Cardiac fibroblast (primary cell): ENCODE measurements at places on chromosomes 4 and X.

- peak; percentile 36 for DNase-seq
Observed at GRCh38 chr4:107050525-107051135, 14.5 kb upstream of the DKK2 start.

- no peak for DNase-seq
Observed at GRCh38 chrX:33045245-33045644, 166.1 kb downstream of the DMD start.

- no peak for DNase-seq
Observed at GRCh38 chrX:78314561-78314960, 12.8 kb downstream of the CYSLTR1 start.

- DNase-seq = peak; percentile 37
Observed at GRCh38 chrX:28966331-28966730, 379.1 kb downstream of the IL1RAPL1 start.

- no peak for DNase-seq
Observed at GRCh38 chr4:106318511-106318910, 2.2 kb downstream of the AIMP1 start.

DNA sequence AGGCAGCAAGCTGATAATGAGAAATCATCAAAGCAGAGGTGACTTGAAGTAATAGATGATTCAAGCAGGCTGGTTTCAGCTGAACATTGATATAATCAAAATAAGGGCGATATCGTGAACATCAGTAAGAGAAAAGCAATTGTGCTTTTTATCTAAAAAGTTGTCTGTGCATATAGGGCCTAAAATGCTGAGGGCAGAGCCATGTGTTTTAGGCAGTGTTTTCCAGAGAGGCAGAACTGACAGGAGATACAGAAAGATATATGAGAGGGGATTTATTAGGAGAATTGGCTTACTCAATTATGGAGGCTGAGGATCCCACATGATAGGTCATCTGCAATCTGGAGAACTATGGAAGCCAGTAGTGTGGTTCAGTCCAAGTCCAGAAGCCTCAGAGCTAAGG is 136.5 kb upstream of the NPY2R start:
- DNase-seq = no peak

DNA sequence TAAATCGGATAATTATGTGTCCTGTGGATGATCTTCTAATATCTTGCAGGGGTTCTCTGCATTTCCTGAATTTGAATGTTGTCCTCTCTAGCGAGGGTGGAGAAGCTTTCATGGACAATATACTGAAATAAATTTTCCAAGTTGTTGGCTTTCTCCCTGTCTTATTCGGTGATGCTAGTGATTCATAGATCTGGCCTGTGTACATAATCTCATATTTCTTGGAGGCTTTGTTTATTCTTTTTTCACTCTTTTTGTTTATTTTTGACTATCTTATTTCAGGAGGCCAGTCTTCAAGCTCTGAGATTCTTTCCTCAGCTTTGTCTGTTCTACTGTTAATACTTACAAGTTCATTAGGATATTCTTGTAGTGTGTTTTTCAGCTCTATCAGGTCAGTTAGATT is 20.7 kb upstream of the CLGN start:
- no peak for DNase-seq

DNA sequence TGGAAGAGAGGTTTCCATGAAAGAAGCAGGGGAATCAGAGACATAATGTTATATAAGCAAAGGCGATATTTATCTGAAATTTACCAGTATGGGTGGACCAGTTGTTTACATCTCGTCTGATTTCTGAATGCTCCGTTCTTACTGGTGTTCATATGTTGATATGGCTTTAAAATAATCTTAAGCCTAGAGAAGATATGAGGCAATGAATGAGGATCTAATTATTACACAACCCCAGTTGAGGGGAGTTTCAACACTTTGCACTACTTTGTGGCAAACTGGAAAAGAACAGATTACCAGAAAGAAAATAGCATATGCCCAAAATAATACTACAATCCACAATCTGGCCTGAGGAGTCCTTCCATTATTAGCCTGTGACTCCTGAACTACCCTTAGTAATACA is 263.3 kb upstream of the MAGEB2 start:
- DNase-seq = peak; percentile 7

GRCh38 chr4:48578132-48578968 is 88.3 kb downstream of the ZAR1 start:
- peak; percentile 88 for DNase-seq

- no peak for DNase-seq
Observed at GRCh38 chr4:165610679-165611437, 232.1 kb downstream of the CPE start.

GRCh38 chrX:69195192-69195591 is 29.9 kb upstream of the PJA1 start:
- no peak for DNase-seq

GRCh38 chr4:164396439-164396838 is 357.5 kb upstream of the SMIM31 start:
- no peak for DNase-seq

DNA sequence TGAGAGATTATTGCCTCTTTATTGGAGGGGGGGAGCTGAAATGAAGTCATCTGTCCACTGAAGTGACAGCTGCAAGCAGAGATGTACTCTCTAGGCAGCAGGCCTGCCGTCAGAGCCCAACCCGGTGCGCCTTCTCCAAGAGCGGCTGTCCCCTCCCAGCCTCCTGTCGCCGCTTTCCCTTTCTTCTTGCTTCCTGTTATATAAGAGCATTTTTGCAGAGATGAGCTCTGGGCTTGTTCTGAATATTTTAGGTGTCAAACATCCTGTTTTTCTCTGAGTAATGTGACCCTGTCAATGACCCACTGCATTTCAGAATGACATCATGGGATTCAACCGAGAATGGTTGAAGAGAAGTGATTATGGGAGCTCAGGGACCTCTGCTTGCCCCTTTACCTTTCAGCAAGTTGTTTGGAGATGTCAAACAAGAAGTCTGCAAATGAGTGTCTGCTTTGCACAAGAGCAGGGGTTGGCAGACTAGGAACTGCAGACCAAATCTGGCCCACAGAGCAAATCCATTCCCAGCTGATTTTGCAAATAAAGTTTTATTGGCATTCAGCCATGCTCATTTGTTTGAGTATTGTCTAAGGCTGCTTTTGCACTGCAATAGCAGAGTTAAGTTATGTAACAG is 79.9 kb downstream of the SLC9A6 start:
- peak; percentile 77 for DNase-seq

GRCh38 chrX:13099121-13099520 is 54.7 kb upstream of the FAM9C start:
- peak; percentile 70 for DNase-seq

- DNase-seq = no peak
Observed at GRCh38 chrX:12874581-12874980, 7.7 kb downstream of the TLR7 start.

GRCh38 chr4:183702492-183702891 is 43.4 kb downstream of the TRAPPC11 start:
- DNase-seq = no peak

GRCh38 chrX:17519358-17519757 is 144.4 kb downstream of the NHS start:
- peak; percentile 54 for DNase-seq

- DNase-seq = no peak
Observed at GRCh38 chr4:62470421-62470983, 1270.4 kb downstream of the ADGRL3 start.

DNA sequence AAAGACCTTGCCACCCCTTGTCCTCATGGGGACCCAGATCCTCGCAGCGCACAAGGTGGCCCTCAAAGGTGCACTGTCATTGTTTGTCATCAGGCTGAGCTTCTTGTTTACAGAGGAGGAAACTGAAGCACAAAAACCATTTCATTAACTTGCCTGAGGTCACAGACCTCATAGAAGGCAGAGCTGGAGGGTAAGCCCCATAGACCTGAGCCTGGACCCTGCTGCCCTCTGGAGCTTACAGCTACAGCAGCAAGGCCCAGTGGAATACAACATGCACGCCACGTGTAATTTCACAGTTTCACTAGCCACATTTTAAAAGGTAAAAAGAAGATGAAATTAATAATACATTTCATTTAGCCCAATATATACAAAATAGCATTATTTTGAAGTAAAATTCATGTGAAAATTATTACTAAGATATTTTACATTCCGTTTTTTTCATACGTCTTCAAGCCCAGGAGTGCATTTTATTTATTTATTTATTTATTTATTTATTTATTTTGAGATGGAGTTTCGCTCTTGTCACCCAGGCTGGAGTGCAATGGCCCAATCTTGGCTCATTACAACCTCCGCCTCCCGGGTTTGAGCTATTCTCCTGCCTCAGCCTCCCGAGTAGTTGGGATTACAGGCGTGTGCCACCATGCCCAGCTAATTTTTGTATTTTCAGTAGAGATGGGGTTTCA is 8.8 kb downstream of the JAKMIP1 start:
- DNase-seq = no peak

GRCh38 chrX:114976292-114976691 is 41.1 kb downstream of the IL13RA2 start:
- DNase-seq = peak; percentile 75

GRCh38 chrX:28590396-28590795 is 3.1 kb downstream of the IL1RAPL1 start:
- no peak for DNase-seq

GRCh38 chr4:153206534-153206933 is 2.3 kb downstream of the TRIM2 start:
- no peak for DNase-seq

GRCh38 chr4:170691168-170691567 is 601.4 kb upstream of the AADAT start:
- no peak for DNase-seq

DNA sequence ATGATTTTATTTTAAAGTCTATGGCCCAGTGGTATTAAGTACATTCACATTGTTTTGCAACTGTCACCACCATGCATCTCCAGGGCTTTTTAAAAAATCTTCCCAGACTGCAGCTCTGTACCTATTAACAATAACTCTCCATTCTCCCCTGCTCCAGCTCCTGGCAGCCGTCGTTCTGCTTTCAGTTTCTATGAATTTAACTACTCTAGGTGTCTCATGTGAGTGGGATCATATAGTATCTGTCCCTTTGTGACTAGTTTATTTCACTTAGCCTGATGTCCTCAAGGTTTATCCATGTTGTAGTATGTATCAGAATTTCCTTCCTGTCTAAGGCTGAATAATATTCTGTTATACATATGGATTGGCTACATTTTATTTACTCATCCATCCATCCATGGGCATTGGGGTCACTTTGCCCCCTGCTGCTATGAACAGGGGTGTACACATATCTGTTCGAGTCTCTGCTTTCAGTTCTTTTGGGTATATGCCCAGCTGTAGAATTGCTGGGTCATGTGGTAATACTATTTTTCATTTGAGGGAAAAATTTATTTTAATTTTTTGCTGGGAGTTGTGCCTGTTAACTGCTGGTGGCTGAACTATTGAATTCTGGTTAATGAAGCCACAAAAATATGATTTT is 131.3 kb downstream of the ARHGAP10 start:
- peak; percentile 49 for DNase-seq

- DNase-seq = peak; percentile 82
Observed at GRCh38 chr4:108651014-108651791, 804 bp downstream of the OSTC start.

GRCh38 chr4:101239665-101240064 is 107.7 kb downstream of the PPP3CA start:
- DNase-seq = no peak

- peak; percentile 83 for DNase-seq
Observed at GRCh38 chrX:45322382-45322781, 121.7 kb upstream of the DIPK2B start.

DNA sequence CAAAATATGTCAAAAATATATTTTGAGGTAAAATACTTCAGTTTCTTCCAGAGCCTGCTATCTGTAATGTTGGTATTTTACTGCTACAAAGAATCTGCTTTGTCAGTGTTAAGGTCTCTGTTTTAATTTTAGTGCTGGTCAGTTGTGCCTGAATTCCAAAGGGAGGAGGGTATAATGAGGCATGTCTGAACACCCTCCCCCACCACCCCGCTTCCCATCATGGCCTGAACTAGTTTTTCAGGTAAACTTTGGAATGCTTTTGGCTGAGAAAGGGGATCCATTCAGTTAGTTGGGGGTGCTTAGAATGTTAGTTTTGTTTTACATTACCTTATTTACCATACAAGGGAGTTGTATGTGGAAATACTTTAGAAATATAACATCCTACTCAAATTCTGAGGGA is 158.5 kb downstream of the MID1IP1 start:
- DNase-seq = no peak

DNA sequence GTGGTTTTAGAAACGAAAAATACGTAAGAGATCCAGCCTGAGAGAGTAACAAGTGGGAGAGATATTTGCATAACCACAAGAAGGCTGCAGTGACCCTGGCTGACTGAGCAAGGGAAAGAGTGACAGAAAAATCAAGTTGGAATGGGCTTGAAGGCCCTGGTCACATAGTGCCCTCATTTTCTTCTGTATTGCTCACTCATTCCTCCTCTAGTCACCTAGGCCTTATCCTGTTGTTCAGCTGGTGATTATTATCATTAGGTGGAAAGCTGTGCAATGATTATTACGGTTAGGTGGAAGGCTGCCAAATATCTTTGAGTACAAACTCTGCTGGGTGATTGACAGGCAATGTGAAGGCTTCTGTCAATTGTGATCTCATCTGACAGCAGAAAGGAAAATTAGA is 2384.1 kb downstream of the PCDH7 start:
- no peak for DNase-seq

DNA sequence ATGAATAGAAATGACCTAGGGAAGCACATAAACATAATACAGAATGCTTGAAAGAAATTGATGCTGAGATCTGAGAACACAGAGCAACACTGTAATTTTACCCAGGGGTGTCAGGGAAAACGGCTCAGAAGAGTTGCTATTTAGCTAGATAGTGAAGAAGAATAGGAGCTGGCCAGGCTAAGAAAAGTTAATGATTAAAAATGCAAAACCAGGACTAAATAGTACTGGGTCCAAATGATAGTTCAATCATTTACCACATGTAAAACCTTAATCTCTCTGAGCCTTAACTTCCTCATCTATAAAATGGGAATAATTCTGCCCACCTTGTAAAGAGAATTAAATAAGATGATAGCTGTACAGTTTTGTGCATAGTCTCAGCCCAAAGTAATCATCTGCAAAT is 97.1 kb downstream of the PARM1 start:
- no peak for DNase-seq

- no peak for DNase-seq
Observed at GRCh38 chr4:148207068-148207467, 235.1 kb downstream of the NR3C2 start.

DNA sequence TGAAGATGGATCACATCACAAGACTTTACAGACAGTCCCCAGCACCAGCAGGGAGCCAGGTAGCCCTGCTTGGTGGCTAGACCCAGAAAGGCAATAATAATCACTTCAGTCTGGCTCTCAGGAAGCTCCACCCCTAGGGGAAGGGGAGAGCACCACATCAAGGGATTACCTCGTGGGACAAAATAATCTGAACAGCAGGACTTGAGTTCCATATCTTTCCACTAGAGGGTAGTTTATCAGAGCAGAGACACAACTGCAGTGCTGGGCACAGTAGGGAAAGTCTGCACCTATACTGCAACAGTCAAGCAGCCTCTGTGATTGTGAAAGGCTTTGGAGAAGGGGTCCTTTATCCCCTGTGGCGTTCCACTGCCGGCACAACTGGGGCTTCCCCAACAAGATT is 547.0 kb upstream of the POU3F4 start:
- no peak for DNase-seq

GRCh38 chr4:93237521-93237920 is 591.0 kb upstream of the ATOH1 start:
- DNase-seq = no peak
